Omental fat pad (tissue), 4 donors: ENCODE measurements at places on chromosomes 5 and 9. TPM values are rescaled to one million over a fixed set of nuclear protein-coding genes. Genes with fewer than 3 reads are reported as not detected.

- no peak for DNase-seq
These were observed 122.4 kb upstream of the PRDM9 start for GRCh38 chr5:23385036-23385435.

Gene FRMD3
- 7.3 TPM for total RNA-seq

DNA sequence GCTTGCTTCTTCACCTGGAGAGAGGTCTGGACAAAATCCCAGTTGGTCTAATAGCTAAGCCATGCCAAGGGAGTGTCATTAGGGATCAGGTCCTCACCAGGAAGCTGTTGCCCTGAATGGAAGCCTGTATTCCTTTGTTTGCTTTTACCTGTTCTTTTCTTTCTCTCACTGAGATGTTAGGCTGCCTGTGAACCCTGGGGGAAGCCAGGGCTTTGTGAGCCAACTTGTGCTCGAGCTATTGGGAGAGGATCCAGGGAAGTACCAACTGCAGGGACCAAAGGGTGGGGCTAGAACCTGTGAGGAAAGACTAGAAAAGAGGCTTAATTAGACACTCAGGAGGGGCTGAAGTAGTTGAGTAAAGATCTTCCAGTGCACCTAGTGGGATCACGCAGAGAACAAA lies 451.2 kb upstream of the TLE4 start:
- no peak for DNase-seq

Gene WDR38
- total RNA-seq: not detected

GRCh38 chr9:111484572-111484894 lies 350 bp upstream of the ECPAS start:
- no peak for DNase-seq

- no peak for DNase-seq
These were observed 3.8 kb upstream of the EXOC3 start for GRCh38 chr5:439181-439580.

DNA sequence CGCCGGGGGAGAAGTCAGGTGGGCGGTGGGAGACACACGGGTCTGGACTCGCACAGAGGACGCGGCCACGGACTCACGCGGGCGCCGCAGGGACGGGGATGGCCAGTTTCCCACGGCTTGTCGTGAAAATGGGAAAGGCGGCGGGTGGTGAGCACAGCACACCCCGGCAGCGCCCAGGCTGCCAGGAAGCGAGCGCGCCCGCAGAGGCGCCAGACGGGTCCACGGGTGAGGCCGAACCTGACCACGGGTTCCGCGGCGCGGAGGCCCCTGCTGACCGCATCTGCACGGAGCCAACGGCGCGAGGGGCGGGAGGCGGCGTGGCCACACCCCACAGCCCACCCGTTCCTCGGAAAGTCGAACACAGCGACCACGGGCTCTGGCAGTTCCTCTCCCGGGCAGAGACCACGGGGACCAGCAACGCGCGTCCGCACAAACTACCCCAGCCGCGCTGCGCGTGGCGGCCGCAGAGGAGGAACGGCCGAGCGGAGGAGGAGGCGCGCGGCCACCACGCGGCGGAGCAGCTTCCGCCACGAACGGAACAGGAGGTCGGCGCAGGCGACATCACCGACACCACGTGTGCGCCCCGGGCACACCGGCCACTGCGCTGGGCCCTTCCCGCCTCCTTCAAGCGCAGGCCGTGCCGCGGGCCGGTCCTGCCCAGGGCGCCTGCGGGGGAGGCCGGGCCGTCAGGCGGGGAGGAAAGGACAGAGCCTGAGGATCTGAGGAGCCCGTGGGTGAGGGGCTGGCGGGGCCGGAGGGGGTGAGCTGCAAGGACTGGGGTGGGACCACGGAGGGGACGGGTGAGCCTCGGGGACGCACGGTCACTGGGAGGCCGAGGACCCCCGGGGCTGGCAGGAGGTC lies 5.6 kb downstream of the EXD3 start:
- DNase-seq: no peak

Gene ENTPD8
- total RNA-seq: not detected

- no peak for DNase-seq
These were observed 29.2 kb upstream of the ENHO start for GRCh38 chr9:34551751-34552605.

DNA sequence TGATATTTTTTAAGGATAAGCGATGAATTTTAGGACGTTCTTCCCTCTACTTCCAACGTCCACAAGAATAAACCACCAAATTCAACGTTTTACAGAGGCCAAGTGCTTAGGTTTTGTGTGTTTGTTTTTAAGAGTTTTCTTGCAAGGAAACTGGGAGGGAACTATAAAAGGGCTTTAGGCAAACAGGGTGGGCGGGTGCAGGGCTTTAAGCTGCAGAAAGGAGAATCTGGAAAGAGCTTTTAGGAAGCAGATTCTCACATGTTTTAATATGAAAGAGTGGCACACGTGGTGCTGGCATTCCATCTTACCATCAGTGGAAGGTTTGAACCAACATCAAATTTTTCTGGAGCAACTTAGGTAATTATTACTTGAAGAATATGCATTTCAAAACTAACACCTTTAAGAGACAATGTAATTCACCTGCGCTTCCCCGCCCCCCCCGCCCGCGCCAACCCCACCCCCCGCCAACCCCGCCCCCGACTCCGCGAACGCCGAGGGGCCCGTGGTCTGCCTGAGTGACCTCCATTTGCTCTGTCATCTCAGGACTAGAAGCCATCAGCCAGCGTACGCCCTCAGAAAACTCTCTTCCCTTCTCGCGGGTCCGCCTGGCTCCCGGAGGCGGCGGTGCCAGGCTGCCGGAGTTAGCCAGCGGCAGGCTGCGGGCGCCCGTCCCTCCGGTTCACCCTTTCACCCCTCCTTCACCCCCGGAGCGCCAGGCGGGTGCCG lies 911 bp upstream of the PIK3R1 start:
- DNase-seq: no peak

DNA sequence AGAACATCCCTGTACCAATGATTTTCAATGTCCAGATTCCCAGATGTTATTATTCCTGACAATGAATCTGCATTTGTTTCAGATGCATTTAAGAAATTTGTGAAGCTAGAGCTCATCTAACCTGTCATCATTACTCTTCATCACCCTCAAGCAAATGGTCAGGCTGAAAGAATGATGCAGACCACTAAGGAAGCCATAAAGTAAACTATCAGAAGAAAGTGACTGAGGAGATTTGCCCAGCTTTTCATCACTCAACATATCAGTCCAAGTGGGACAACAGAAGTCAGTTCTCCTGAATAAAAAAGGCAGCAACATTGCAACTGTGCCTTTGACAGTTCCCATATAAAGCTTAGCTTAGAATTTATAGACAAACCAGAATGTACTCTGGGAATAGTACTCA lies 419.9 kb downstream of the PDE4D start:
- no peak for DNase-seq

DNA sequence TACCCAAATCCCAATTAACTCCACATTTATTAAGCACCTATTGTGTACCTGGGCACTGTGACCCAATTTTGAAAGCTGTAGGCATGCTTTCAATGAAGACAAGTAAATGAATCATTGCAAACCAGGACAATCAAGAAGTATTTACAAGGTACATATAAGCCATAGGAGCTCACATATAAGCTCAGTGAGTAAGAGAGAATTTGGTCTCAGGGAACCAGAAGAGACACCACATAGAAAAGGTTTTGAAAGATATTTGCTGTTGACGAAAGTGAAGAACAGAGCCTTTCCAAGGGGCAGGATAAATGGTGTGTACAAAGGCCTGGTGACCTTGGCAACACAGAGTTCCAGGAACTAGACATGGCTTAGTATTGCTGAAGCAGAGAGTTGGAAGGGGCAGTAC lies 187.6 kb downstream of the CD180 start:
- no peak for DNase-seq

GRCh38 chr9:19694601-19695000 lies 94.2 kb downstream of the SLC24A2 start:
- DNase-seq: no peak

DNA sequence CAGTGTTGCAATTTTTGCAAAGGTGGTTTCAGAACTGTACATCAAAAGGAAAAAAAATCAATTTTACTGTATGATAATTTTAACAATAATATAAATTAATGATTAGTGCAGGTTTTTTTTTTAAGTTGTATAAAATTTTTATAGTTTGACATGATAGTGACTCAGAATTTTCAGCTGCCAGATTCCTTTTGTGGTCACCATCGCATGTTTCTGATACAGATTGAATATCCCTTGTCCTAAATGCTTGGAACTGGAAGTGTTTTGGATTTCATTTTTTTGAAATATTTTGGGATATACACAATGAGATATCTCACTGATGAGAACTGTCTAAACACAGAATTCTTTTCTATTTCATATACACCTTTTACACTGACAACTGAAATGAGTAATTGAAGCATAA lies 361.3 kb downstream of the RAB3C start:
- no peak for DNase-seq

DNA sequence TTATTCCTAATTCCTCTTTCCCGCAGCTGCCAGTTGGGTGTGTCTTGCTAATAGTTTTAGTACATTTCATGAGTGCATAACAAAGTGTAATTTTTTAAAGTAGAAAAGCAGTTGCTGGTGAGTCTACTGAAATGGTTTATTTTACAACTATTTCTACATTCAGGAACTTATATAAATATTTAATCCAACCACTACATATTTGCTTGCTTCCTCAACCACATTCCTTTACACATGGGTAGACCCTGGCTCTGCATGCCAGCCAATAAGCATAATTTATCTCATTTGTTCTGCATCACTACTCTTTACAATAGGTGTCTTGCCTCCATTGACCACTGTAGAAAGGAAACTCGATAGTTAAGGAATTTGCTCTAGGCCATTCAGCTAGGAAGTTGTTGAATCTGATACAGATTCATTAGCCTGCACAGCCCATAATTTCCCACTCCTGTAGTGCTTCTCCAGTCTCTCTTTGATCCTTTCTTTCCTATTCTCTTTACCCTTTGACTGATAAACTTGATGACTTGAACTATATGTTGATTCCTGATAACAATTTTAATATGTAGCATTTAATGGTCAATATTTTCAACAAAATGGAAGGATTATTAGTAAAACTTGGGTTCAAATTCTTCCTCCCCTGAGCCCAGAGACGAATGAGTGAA lies 342.5 kb upstream of the ACTBL2 start:
- no peak for DNase-seq

DNA sequence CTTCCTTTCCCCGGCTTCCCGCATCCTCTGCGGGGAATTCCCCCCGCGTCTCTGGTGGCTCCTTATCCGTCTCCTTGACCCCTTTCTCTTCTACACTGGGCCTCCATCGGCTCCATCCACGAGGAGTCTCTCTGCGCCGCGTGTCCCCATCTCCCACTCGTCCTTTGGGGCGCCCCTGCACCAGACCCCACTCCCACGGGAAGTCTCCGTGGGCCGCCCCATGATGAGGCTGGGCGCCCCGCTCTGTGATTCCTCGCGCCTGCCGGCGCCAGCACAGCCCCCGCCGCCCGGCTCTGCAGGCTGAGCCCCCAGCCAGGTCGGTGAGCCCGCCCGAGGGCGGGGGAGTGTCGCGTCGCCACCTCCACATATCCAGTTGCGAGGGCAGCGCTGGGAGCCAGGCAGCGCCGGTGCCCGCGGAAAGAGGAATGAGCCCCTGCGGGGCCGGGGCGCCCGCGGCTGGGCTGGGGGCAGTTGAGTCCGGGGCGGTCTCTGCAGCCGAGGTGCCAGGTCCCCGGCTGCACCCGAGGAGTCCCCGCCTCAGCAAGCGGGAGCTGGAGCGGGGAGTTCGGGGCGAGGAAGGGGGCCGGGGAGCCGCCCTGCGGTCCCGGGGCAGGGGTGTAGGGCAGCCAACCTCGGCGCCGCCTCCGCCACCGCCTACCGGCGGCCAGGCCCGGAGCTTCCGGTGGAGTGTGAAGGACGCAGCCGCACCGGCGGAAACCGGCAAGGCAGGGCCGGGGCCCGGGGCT lies 2.1 kb upstream of the TRAF1 start:
- DNase-seq: peak; percentile 46

GRCh38 chr9:32180597-32180996 lies 203.8 kb upstream of the ACO1 start:
- DNase-seq: no peak

DNA sequence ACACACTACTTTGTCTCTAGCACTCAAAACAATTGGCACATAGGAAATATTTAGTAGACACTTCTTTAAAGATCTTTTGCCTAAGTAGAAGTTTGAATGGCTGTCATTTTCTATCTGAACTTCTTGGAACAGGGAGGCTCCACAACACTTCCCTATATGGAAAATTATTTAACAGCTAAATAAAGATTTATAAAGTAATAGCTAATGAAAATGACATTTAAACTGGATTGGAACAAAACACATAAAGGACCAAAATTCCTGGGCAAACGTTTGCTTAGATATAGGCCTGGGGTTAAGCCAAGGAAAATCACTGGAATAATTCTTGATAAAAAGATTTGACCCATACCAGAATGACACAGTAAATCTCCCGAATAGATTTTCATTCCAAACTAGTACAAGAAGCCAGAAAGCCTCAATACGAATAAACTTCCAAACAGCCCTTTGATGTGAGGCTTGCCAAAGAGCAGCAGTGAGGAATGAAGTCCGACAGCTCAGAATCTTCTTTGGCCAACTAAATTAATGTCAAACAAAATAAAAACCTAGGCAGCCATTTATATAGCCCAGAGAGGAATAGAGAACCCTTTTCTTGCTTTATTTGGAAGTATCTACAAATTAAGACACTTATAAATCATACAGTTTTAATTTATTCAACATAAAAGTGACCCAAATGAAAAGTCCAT lies 20.3 kb upstream of the RNF180 start:
- no peak for DNase-seq

- no peak for DNase-seq
These were observed 119.8 kb upstream of the CPEB4 start for GRCh38 chr5:173768267-173768806.

GRCh38 chr9:118009614-118010013 lies 305.4 kb downstream of the TLR4 start:
- no peak for DNase-seq

Gene LHX3
- not detected for total RNA-seq

Gene FSTL4
- not detected for total RNA-seq

Gene STPG3
- not detected for total RNA-seq

DNA sequence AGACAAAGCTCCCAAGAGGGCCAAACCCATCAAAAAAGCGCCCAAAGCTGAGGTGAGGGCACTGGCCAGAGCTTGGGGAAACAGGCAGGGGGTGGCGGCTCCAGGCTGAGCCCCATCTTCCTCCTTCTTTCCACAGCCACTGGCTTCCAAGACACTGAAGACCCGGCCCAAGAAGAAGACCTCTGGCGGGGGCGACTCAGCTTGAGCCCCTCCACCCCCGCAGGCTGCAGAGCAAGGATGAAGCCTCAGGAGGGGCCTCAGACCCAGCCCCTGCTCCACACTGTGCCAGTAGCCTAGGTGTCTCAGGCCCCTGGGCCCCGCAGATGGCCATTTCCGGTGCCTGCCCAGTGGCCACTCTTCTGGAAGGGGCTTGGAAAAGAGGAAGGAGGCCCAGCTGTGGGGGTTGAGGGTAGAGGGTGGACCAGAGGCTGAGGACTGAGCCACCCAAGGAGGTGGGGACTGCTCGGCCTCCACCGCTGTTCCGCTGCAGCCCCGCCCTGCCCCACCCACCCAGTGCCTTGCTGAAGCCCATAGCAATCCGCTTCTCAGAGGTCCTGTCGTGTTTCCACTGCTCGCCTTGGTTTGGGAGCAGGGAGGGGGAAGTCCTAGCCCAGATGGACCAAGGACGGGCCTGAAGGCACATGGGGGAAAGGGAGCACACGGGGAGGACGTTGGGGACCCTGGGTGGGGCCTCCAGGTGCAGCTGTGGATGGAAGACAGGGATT lies 6.9 kb downstream of the REEP2 start:
- DNase-seq: no peak

Gene NEUROG1
- total RNA-seq: not detected

Gene TEX10
- 51.0 TPM for total RNA-seq

Gene SPAG8
- 0.65 TPM for total RNA-seq
